ENCODE measurements at places on chromosomes 7 and 10. TPM values are rescaled to one million over a fixed set of nuclear protein-coding genes. Genes with fewer than 3 reads are reported as not detected.

GRCh38 chr10:43945908-43946307 is 297.2 kb upstream of the ZNF32 start:
- no peak for DNase-seq

DNA sequence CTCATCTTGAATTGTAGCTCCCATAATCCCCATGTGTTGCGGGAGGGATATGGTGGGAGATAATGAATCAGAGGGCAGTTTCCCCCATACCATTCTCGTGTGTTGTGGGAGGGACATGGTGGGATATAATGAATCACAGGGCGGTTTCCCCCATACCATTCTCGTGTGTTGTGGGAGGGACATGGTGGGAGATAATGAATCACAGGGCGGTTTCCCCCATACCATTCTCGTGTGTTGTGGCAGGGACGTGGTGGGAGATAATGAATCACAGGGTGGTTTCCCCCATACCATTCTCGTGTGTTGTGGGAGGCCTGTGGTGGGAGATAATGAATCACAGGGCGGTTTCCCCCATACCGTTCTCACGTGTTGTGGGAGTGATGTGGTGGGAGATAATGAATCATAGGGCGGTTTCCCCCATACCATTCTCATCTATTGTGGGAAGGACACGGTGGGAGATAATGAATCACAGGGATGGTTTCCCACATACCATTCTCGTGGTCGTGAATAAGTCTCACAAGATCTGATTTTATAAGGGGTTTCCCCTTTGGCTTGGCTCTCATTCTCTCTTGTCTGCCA is 271.0 kb downstream of the MAD1L1 start:
- DNase-seq: no peak

Gene LIPK
- not detected for total RNA-seq

GRCh38 chr10:61390851-61391250 is 62.3 kb downstream of the TMEM26 start:
- DNase-seq: no peak

DNA sequence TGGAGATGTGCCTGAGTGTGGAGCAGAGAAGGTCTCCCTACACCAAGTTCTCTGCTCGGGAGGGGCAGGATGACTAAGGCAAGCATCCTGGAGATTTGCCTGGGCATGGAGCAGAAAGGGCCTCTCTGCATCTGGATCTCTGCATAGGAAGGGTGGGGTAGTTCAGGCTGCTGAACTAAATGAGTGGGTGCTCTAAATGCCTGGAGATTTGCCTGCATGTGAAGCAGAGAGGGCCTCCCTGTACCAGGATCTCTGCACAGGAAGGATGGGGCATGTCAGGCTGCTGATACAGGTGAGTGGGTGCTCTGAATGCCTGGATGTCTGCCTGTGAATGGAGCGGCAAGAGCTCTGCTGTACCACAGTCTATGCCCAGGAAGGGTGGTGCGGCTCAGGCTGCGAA is 680.7 kb downstream of the SUGCT start:
- DNase-seq: no peak

Gene AMZ1
- not detected for total RNA-seq

Gene EGR2
- 4.3 TPM for total RNA-seq

GRCh38 chr7:66634816-66635215 is 6.1 kb downstream of the KCTD7 start:
- no peak for DNase-seq

Gene TRPV5
- total RNA-seq: not detected

DNA sequence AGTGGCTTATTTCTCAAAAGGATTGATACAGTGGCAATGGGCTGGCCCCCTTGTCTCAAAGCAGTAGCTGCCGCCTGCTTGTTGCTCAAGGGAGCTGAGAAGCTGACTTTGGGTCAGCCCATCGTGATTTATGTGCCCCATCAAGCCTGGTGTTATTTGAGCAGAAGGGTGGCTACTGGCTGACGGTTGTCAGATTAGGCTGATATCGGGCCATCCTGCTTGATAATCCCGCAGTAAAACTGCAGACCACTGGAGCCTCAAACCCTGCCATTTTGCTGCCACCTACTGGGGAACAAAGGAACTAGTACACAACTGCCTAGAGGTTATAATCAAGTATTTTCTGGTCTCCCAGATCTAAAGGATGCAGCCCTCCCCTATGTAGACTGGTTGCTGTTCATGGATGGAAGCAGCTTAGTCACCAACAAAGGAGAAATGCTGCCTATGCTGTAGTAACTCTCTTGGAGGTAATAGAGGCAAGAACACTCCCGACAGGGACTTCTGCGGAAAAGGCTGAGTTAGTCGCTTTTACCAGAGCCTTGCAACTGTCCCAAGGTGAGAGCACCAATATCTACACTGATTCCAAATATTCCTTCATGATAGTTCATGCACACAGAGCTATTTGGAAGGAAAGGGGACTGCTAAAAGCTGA is 65.9 kb upstream of the ZNF92 start:
- peak; percentile 35 for DNase-seq

Gene INA
- not detected for total RNA-seq

- DNase-seq: no peak
These were observed 39.6 kb downstream of the NUP205 start for GRCh38 chr7:135597181-135597925.

Gene MYH16
- total RNA-seq: not detected

- DNase-seq: peak; percentile 73
These were observed 47.1 kb upstream of the TMEM72 start for GRCh38 chr10:44864051-44864450.

DNA sequence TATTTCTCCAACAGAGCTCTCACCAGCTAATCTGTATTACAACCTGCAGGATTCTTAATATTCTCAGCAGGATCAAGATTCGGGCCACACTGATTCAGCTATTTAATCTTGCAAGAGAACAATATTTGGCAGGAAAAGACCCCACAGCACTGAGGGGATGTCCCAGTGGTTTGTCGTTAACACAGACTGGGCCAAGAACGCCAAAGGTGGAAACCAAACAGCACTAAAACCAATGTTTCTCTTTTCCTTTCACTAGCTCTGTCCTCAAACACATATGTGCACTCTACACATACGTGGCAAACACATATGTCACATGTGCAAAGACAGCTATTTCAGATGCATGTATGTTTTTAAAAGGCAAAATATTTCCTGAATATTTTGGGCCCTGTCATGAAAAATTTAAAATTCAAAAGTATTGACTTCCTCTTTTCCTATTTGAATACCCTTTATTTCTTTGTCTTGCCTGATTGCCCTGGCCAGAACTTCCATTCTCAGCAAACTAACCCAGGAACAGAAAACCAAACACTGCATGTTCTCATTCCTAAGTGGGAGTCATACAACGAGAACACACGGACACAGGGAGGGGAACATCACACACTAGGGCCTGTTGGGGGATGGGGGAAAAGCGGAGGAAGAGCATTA is 51.7 kb upstream of the NEBL start:
- DNase-seq: no peak

DNA sequence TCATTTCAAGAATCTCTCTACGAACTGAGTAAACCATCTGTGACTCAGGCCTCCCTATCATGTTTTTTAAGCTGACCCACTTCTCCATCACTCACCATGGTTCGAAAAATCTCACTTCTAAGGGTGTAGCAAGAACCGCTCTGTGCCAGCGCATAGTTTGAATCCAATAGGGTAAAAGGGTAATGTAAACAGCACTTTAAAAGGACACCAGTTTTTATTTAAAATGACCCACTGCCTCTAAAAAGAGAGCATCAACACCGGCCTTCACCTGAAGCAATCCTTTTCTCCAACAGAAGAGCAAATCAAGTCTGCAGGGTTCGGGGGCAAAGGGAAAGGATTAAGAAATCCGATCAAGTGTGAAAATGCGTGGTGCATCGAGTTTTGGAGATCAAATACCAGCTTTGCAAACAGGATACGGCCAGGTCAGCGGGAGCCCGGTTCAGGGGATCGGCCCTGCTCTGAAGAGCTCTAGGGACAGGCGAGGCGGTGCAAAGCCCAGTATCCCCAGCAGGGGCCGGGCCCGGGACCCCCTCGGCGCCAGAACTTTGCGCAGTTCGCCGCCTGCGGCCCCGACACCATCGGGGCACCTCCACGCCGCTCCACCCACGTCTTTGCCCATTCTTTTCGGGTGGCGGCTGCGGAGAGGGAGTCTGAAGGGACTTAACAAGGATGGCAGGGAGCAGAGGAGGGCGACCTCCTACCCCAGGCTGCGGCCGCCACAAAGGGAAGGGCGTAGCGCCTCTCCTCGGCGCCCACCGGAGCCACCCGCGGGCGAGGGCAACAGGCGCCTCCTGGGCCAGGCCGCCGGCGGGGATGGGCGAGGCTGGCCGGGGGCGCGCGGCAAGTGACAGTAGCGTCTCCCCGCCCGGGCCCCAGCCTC is 842 bp downstream of the NMT2 start:
- DNase-seq: peak; percentile 60

Gene AHR
- total RNA-seq: 100.0 TPM

DNA sequence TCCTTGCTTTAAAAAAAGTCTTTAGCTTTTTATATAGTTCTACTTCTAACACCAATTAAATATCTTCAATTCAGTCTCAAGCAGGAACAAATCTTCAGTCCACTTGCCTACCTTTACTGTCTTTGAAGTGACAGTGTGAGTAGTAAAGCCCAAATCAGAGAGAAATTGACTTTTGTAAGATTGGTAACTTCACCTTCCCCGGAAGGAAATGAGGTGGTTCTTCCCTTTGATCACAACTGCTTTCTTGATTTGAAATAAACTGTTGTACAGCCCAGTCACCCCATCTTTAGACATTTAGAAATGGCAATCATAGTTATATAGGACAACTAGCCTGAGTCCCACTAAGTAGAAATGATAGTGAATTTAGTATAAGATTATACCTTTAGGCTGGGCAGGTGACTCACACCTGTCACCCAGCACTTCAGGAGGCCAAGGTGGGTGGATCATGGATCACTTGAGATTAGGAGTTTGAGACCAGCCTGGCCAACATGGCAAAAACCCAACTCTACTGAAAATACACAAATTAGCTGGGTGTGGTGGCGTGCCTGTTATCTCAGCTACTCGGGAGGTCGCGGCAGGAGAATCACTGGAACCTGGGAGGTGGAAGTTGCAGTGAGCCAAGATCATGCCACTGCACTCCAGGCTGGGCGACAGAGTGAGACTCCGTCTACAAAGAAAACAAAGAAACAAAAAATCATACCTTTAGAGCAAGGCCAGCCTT is 4.7 kb downstream of the FAS start:
- DNase-seq: peak; percentile 50

DNA sequence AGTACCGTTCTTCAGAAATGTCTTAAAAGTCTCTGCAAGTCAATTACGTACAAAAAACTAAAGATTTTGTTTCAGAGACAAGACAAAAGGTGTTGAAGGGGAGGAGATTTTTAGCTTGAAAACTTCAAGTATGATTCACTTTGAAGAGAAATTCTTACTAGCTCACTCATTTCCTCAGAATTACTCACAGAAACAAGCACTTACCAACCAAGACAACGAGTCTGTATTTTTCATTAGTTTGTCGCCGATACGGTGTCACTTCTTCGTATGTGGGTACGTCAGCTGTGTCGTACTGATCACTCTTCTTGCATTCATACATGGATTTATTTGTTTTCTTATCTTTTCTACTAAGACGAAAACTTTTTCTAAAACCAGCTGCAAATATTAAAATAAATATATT is 90.6 kb upstream of the ODAD2 start:
- DNase-seq: no peak

DNA sequence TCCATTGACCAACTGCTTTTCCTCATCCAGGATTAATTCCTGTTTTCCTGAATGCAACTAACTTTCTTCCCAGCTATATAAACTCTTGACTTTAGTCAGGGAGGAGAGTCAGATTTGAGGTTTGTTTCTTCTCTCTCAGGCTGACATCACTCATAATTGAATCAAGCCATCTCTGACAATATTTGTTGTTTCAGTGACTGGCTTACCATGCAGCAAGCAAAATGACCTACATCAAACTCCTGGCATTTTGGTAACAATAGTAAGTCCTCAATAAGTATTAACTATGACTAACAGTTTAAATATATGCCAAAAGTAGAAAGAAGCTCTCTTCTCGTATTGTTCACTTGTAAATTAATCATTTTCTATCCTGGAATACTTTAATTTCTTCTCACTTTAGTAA is 625.7 kb upstream of the KCND2 start:
- DNase-seq: no peak

- DNase-seq: no peak
These were observed 151.8 kb upstream of the ANK3 start for GRCh38 chr10:60541451-60541850.

Gene EN2
- total RNA-seq: not detected

DNA sequence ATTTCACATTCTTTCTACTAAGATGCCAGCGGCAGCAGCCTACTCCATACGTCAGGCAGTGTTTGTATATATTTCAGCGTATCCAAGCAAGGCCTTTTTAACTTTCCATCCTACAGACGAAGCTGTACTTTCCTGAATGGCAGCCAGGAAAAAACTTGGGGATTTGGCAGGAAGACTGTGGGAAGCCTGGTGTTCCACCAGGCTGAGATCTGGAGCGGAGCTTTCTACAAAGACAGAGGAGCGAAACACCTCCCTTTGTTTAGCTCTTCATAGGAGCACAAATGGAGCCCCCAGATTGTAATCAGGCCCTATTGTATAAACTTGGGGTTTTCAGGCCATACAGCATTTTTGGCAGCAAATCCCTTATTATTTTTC is 143.8 kb downstream of the TES start:
- peak; percentile 15 for DNase-seq

- no peak for DNase-seq
These were observed 4.9 kb upstream of the ADCY1 start for GRCh38 chr7:45569290-45569685.

Gene HKDC1
- 2.4 TPM for total RNA-seq

DNA sequence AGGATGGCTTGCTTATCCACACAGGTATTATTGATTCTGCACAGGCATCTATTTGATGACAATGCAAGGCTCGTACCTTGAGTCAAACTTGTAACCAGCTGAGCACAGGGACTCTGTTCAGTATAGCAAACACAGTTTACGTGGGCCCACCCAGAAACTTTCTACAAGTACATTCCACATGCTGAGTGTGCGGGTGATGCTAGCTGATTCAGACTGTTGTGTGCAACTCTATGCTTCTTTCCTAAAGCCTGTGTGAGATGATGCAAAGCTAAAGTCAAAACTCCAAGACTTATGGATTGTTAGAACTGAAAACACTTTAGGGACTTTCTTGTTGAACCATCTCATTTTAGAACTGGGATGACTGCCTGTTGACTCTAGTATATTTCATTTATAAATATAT is 21.5 kb upstream of the CALD1 start:
- no peak for DNase-seq

DNA sequence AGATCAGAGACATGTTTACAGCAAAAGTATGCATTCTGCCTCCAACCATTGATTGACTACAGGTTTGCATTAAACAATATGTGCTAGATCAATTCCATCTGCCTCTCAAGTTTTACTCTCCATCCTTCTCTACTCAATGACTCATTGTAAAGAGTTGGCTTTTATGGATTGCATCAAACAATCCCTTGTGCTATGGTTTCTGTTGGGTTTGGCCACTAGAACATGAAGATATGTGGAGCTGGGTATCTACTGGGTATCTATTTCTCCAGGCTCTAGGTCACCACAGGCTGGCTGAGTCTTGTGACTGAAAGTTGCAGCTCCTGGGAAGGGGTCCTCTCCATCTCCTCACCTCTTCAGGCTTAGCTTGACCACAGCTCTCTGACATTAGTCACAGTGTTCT is 204.7 kb downstream of the DGKI start:
- DNase-seq: no peak

Data from thyroid gland (tissue), 4 donors.